Stimulated activated CD4-positive, alpha-beta T cell treated with anti-CD3 and anti-CD28 coated beads, TNF-alpha, amount 100 ng/mL, for 1 hour (primary cell): ENCODE measurements at places on chromosomes 3 and 15.

DNA sequence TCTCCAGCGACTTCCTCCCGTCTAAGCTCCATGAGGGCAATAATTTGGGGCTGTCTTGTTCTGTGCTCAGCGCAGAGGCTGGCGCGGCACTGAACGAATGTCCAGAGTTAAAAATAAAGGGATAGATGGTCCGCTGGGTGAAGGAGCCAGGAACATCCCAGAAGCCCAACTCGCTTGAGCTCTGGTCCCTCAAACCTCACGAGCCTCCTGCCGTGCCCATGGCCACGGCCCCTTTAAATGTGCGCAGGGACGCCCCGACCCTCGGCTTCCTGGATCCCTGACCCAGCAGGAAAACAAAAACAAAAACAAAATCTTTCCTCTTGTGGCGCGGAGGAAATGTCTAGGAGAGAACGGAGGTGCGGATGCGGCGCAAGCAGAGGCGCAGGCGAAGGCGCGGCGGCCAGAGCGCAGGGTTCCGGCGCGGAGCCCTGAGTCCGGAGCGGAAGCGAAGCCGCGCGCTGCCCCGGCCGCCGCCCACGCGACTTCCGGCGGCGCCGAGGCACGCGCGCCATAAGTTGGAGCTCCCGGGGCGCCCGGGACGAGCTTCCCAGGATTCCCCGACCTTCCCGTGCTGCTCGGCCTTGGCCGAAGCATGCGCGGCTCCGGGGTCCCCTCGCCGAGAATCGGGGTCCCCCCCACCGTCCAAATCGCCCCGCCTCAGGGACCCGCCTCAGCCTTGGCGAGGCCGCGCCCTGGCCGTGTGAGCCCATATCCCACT is 52.9 kb upstream of the WNT7A start:
- DNase-seq = no peak

- no peak for DNase-seq
Observed at GRCh38 chr3:134155446-134155845, 95.2 kb downstream of the RYK start.

DNA sequence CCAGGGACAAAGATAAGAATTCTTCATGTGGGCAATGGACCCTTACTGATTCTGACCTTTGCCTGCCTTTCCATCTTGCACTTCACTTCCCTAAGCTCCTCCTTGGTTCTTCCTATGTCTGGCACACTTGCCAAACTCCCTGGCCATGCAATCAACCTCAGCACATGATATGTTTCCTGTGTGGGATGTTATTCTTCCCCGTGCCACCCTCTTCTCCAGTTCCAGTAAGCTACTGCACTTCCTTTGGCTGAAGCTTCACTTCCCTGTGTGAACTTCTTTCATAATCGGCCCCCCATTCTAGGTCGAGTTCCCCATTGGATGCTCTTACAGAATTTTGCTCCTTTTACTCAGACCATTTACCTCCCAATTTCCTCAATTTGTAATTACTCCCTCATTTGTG is 10.7 kb upstream of the TASOR start:
- no peak for DNase-seq

GRCh38 chr15:85771271-85771670 is 23.5 kb downstream of the KLHL25 start:
- DNase-seq = no peak

- DNase-seq = no peak
Observed at GRCh38 chr3:140571836-140572235, 106.0 kb upstream of the TRIM42 start.

DNA sequence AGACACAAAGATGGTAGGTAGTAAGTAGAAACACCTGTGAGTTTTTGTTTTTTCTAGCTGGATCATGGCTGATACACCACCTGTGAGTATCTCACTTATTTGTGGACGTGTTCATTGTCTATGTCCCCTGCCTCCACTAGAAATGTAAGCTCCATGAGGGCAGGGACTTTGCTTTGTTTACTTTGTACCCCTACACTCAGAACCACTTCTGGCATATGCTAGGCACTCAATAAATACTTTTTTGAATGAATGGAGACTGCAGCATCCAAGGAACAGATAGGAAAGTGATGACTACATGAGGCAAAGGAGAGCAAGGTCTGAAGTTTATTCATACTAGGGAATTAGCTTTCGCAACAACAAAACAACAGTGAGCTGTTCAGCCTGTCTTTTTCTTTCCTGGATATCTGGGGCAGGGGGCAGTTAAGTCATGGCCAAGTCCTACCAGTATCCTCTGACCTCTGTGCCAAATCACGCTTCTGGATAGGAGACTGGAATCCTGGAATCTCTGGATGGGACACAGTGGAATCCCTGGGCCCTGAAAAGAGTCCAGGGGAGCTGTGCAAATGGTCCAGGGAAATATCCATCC is 11.6 kb upstream of the EPB42 start:
- DNase-seq = no peak

DNA sequence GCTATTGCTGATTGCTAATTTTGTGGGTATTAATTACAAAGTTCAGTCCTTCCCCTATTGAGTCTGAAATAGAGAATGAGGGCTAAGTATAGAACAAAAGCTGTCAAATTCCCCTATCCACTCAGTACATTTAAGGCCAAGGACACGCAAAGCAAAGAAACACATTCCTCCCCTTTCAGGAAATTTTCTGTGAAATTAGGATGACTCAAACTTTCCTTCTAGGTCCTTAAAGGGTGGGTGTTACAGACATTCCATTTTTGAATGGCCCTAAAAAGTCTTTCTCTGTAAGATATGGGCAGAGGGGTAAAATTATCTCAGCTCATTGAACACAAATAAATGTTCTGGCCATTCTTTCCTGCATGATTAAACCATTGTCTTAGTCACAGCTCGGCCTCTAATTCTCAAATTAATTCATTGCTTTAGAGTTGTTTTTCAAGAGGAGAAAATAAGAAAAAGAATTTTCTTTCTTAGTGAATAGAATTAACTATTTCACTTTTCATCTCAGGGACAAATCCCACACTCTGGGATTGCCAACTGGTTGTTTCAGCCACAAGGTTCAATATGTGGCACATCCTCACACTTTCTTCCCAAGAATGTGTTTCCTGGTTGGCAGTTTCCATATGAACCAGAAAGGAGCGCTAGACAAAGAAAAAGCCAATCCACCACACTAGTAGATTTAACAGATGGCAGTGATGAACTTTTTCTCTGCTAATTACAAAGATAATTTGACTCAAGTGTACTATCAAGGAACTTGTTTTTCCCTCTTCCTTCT is 424.1 kb downstream of the ZNF385D start:
- no peak for DNase-seq

- no peak for DNase-seq
Observed at GRCh38 chr3:26962492-26963360, 340.2 kb downstream of the LRRC3B start.
